ENCODE measurements at places on chromosomes 13 and 19. TPM values are rescaled to one million over a fixed set of nuclear protein-coding genes. Genes with fewer than 3 reads are reported as not detected.

- peaks cover 20% of the 10 kb centered on the region for H3K4me1 ChIP-seq
- no peak overlapping the region for H3K27ac ChIP-seq
- no peaks in the 10 kb centered on the region for H3K27me3 ChIP-seq
- no peak overlapping the region for H3K4me3 ChIP-seq
- DNase-seq, result no peak
- H3K36me3 ChIP-seq, result no peaks in the 10 kb centered on the region
Observed at GRCh38 chr19:41868120-41868988, 8.3 kb downstream of the RPS19 start.

- no peaks in the 10 kb centered on the region for H3K4me1 ChIP-seq
- no peaks in the 10 kb centered on the region for H3K36me3 ChIP-seq
Observed at GRCh38 chr19:18420930-18421329, 1.7 kb downstream of the SSBP4 start.

DNA sequence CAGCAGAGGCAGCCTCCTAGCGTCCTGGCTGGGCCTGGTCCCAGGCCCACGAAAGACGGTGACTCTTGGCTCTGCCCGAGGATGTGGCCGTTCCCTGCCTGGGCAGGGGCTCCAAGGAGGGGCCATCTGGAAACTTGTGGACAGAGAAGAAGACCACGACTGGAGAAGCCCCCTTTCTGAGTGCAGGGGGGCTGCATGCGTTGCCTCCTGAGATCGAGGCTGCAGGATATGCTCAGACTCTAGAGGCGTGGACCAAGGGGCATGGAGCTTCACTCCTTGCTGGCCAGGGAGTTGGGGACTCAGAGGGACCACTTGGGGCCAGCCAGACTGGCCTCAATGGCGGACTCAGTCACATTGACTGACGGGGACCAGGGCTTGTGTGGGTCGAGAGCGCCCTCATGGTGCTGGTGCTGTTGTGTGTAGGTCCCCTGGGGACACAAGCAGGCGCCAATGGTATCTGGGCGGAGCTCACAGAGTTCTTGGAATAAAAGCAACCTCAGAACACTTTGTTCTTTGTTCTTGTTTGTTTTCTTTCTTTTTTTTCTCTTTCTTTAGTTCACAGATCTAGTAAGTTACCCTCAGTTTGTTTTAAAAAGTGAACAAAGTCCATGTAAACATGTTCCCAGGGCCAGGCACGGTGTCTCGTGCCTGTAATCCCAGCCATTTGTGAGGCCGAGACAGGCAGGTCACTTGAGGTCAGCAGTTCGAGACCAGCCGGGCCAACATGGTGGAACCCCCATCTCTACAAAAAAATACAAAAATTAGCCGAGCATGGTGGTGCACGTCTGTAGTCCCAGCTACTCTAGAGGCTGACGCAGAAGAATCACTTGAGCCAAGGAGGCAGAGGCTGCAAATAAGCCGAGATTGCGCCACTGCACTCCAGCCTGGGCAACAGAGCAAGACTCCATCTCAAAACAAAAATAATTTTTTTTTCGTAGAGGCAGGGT is 10.2 kb downstream of the ANGPTL4 start:
- peak overlapping the region; percentile 64 for H3K27ac ChIP-seq
- no peak overlapping the region for H3K4me3 ChIP-seq
- no peaks in the 10 kb centered on the region for H3K4me1 ChIP-seq
- no peaks in the 10 kb centered on the region for H3K27me3 ChIP-seq

DNA sequence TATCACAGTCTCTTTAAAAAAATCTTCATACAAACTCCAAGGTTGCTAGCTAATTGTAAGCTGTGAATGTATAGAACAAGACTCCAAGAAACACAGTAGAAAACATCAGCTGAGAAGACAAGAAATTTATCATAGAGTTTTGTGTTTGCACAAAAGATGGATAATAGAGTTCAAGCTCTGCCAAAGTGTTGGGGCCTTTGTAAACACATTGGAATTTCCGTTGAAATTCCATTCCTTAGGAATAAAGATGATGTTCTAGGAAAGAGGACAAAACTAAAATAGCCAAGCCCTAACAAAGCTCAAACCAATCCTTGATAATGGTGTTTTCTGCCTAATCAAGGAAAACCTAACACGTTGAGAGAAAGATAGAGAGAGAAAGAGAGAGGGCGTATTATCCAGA is 20.6 kb downstream of the LRRC63 start:
- H3K27me3 ChIP-seq, result no peaks in the 10 kb centered on the region
- no peak overlapping the region for H3K27ac ChIP-seq
- no peak overlapping the region for H3K4me3 ChIP-seq
- H3K36me3 ChIP-seq, result peaks cover 16% of the 10 kb centered on the region
- DNase-seq, result no peak
- no peaks in the 10 kb centered on the region for H3K4me1 ChIP-seq

GRCh38 chr19:31249217-31249616 is 100.0 kb downstream of the TSHZ3 start:
- H3K27ac ChIP-seq, result no peak overlapping the region
- no peak for DNase-seq
- H3K4me3 ChIP-seq, result no peak overlapping the region
- no peaks in the 10 kb centered on the region for H3K36me3 ChIP-seq
- no peaks in the 10 kb centered on the region for H3K27me3 ChIP-seq
- H3K4me1 ChIP-seq, result no peaks in the 10 kb centered on the region

DNA sequence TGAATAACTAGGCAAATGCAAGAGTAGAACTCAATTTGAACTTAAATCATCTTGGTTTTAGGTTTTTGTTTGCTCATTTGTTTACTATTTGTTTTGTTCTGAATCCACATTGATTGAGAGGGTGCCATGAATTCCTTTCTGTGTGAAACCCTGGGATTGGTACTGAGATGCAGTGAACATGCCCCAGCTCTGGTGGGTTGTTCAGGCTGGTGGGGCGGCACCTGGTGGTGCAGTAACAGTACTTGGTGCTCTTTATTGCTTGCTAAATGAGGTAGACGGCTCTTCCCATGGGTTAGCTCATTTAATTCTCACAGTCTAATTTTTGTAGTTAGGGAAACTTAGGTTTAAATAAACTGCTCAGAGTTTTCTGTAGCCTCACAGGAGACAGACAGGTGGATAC is 48.4 kb downstream of the WASF3 start:
- H3K27me3 ChIP-seq, result no peaks in the 10 kb centered on the region
- H3K4me3 ChIP-seq, result no peak overlapping the region
- no peaks in the 10 kb centered on the region for H3K4me1 ChIP-seq
- no peak for DNase-seq
- no peaks in the 10 kb centered on the region for H3K36me3 ChIP-seq

GRCh38 chr13:31160857-31161556 is 697 bp downstream of the HSPH1 start:
- H3K27ac ChIP-seq, result peak overlapping the region; percentile 100
- no peaks in the 10 kb centered on the region for H3K27me3 ChIP-seq
- no peaks in the 10 kb centered on the region for H3K4me1 ChIP-seq
- peak overlapping the region; percentile 98 for H3K4me3 ChIP-seq
- no peaks in the 10 kb centered on the region for H3K36me3 ChIP-seq

DNA sequence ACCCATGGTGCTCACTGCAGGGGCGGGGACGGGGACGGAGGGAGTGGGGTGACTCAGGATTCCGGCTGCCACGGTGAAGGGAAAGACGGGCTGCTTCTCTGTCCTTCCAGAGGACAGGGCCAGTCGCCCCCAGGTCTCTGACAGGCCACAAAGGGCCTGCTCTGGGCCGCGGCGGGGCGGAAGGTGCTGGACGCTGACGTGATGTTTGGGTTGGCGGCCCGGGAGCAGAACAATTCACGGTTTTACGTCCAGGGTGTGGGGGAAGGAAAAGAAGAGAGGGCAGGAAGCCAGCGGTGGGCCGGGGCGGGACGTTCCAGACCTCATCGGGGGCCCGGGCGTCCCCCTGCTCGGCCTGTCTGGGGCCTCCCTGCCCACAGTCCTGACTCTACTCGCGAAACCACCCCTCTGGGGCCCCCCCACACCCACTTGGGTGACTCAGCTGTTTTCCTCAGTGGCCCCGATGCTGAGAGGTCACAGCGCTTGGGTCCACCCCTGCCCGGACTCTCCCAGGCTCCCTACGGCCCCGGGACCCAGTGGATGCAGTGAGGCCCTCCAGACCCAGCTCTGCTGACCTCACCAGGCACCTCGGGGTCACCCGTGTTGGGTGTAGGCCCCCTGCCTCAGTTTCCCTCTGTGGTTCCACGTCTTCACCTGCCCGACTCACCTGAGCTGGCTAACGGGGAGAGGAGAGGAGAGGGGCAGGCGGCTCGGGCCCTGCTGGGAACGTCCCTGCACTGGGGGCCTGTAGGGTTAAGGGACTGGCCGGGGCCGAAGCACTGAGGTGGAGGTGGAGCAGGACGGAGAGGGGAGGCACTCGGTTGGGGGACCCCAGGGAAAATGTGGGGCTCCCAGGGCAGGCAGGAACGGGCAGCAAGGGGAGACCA is 29.2 kb downstream of the PIP5K1C start:
- H3K36me3 ChIP-seq, result no peaks in the 10 kb centered on the region
- H3K4me1 ChIP-seq, result peaks cover 45% of the 10 kb centered on the region
- peak overlapping the region; percentile 93 for H3K27ac ChIP-seq

GRCh38 chr19:31960474-31960873 is 384.9 kb upstream of the ZNF507 start:
- no peaks in the 10 kb centered on the region for H3K27me3 ChIP-seq
- no peak for DNase-seq
- H3K4me3 ChIP-seq, result no peak overlapping the region
- H3K4me1 ChIP-seq, result no peaks in the 10 kb centered on the region
- H3K27ac ChIP-seq, result no peak overlapping the region

GRCh38 chr19:10461047-10461949 is 41.0 kb downstream of the PDE4A start:
- no peaks in the 10 kb centered on the region for H3K27me3 ChIP-seq
- H3K4me3 ChIP-seq, result peak overlapping the region; percentile 13
- peaks cover 22% of the 10 kb centered on the region for H3K36me3 ChIP-seq
- peak; percentile 96 for DNase-seq
- H3K27ac ChIP-seq, result no peak overlapping the region
- no peaks in the 10 kb centered on the region for H3K4me1 ChIP-seq

DNA sequence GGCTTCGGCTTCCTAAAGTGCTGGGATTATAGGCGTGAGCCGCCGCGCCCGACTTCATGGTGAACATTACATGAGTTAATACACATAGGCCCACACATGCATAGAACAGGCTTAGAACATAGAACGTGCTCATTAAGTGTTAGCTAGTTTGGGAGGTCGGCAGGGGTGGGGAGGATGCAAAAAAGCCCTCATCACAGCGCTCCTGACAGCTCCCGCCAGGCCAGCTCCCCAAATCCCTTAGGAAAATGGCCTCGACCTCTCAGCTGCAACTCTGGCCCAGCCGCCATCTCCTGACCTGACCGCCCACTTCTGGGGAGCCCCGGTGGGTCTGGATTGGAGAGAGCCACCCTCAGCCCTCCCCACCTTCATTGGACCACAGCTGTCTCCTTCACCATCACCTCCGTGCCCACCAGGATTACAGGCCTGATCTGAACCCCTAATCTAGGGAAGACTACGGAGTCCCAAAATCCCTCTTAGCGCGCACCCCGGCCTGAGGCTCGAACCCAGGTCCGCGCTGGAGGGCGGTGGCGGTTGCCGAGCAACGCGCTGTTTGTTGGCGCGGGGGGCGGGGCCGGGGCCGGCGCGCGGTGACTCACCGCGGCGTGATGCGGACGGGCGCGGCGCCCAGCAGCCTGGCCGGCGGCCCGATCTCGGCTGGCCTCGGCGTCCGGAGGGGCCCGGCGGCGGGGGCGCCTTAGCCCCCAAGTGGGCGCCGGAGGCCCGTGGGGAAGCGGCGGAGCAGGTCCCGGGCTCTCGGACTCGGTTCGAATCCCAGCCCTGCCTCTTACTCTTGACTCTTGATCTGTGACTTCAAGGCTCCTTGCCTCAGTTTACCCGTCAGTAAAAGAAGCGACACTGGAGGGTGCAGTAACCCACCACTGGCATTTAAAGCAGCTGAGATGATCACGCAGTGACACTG is 26.7 kb upstream of the NANOS3 start:
- H3K4me3 ChIP-seq, result peak overlapping the region; percentile 33
- H3K27ac ChIP-seq, result peak overlapping the region; percentile 97
- H3K27me3 ChIP-seq, result no peaks in the 10 kb centered on the region
- peak; percentile 77 for DNase-seq
- no peaks in the 10 kb centered on the region for H3K36me3 ChIP-seq

DNA sequence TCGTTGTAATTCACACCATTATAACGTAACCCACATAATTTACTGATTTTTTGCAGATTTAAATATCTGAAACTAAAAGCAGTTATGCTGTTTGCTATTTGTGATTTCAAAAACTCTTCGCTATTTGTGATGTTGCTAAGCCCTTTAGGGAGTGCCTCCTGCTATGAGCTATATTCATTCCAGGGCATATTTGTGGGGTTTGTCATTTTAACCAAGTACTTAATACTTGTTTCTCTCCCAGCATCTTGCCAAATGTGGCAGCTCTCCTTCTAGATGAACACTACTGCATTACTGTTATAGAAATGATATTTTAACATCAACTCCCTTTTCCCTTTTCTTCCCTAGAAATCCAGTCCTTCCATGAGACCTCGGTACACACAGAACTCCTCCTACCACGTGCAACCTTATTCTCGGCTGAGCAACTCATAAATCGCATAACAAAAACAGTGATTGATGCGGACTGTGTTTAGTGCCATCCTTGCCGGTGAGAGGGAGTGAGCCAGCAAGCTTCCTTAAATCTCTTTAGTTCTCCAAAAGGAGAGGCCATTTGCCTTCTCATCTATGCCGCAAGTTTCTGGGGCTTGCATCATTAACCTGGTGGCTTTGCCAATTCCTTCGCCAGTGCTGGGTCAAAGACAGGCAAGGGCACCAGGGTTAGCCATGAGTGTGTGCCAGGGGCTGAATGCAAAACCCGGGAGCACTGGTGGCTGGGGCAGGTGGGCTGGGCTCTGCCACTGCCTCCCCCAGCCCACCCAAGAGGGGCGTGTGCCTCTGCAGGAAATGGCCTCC is 33.4 kb downstream of the RFX2 start:
- H3K27me3 ChIP-seq, result no peaks in the 10 kb centered on the region
- DNase-seq, result no peak
- no peak overlapping the region for H3K4me3 ChIP-seq
- H3K27ac ChIP-seq, result peak overlapping the region; percentile 88
- peaks cover 6% of the 10 kb centered on the region for H3K4me1 ChIP-seq

DNA sequence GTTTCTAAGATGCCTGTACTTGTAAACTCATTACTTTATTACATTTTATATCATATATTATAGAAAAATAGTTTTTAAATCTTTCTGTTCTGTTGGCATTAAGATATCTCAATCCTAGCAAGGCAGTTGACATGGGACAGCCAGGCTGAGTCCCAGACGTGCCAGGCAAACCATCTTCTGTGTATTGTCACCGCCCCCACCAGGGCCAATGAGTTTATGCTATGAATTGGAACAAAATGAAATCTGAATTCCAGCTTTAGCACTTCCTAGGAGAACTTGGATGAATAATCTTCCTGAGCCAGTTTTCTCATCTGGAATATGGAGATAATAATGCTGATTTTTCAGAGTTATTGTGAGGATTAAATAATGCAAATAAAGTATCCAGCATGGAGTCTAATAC is 79.9 kb upstream of the GSX1 start:
- H3K36me3 ChIP-seq, result no peaks in the 10 kb centered on the region
- H3K4me1 ChIP-seq, result no peaks in the 10 kb centered on the region
- no peaks in the 10 kb centered on the region for H3K27me3 ChIP-seq
- no peak for DNase-seq

FCHO1 gene
- total RNA-seq, result 4.4 TPM

CYP4F12 gene
- 12.6 TPM for total RNA-seq

STAP2 gene
- total RNA-seq, result 3.1 TPM

GPR183 gene
- total RNA-seq, result 20.4 TPM

OR7C1 gene
- total RNA-seq, result 0.30 TPM

ZNF382 gene
- total RNA-seq, result 10.1 TPM

IL11 gene
- total RNA-seq, result not detected

ZNF69 gene
- total RNA-seq, result 10.2 TPM

PRODH2 gene
- not detected for total RNA-seq

All from tibial nerve (tissue), 4 donors.